ENCODE measurements at places on chromosomes 4 and X. TPM values are rescaled to one million over a fixed set of nuclear protein-coding genes. Genes with fewer than 3 reads are reported as not detected.

Gene LDB2
- total RNA-seq: not detected

Gene MAGIX
- total RNA-seq: 2.3 TPM

Gene CSN1S1
- not detected for total RNA-seq

Gene SLC9A7
- 10.0 TPM for total RNA-seq

Gene ARX
- total RNA-seq: 0.48 TPM

Gene CT55
- not detected for total RNA-seq

Gene SOD3
- not detected for total RNA-seq

Gene SLC7A11
- total RNA-seq: 20.5 TPM

Gene PHOX2B
- not detected for total RNA-seq

Gene FAM9B
- total RNA-seq: not detected

Gene RHOXF1
- not detected for total RNA-seq

Gene KLHL4
- 6.2 TPM for total RNA-seq

Gene POU4F2
- not detected for total RNA-seq

Gene TRIM61
- total RNA-seq: not detected

Gene USP17L20
- not detected for total RNA-seq

Gene SSX1
- total RNA-seq: not detected

Gene MAMLD1
- 7.3 TPM for total RNA-seq

Gene RTL3
- total RNA-seq: 0.07 TPM

Gene UGT2B11
- not detected for total RNA-seq

Gene SMIM31
- total RNA-seq: not detected

Gene ADH1A
- total RNA-seq: not detected

Gene FAM47B
- total RNA-seq: not detected

Gene USP27X
- 4.3 TPM for total RNA-seq

Gene BGN
- 0.08 TPM for total RNA-seq

Gene STOX2
- 2.1 TPM for total RNA-seq

Gene SPANXN3
- not detected for total RNA-seq

Gene PAGE4
- total RNA-seq: not detected

Gene STBD1
- total RNA-seq: 12.7 TPM

Gene COPS4
- total RNA-seq: 24.9 TPM

Gene RTL5
- 2.3 TPM for total RNA-seq

Gene MTNR1A
- total RNA-seq: 1.2 TPM

Gene MAP7D2
- 5.1 TPM for total RNA-seq

Gene MAB21L2
- total RNA-seq: not detected

Gene H2BW2
- not detected for total RNA-seq

Gene EMD
- total RNA-seq: 157 TPM

Gene SORCS2
- total RNA-seq: 3.4 TPM

Gene GUCY2F
- not detected for total RNA-seq

Gene NAP1L5
- 1.8 TPM for total RNA-seq

Gene SLC16A2
- 24.0 TPM for total RNA-seq

Gene TXK
- 0.28 TPM for total RNA-seq

Gene ARHGAP36
- not detected for total RNA-seq

Gene ZDHHC15
- not detected for total RNA-seq

Gene KLHL15
- 3.4 TPM for total RNA-seq

Gene SH3TC1
- total RNA-seq: 24.3 TPM

Gene MAP7D3
- total RNA-seq: 11.7 TPM

Gene PRDM5
- total RNA-seq: 5.1 TPM

Gene RASGEF1B
- not detected for total RNA-seq

Gene GPR119
- total RNA-seq: not detected

Gene TEX11
- not detected for total RNA-seq

Gene REELD1
- total RNA-seq: not detected

Gene EGFL6
- total RNA-seq: not detected

Gene MAGEE1
- 3.5 TPM for total RNA-seq

Gene GAGE12E
- total RNA-seq: not detected

Gene CXCL10
- total RNA-seq: not detected

Gene RBM46
- not detected for total RNA-seq
